ENCODE measurements at places on chromosomes 5 and 9.

GRCh38 chr9:90921104-90921503 lies 119.5 kb downstream of the SYK start:
- DNase-seq = no peak

DNA sequence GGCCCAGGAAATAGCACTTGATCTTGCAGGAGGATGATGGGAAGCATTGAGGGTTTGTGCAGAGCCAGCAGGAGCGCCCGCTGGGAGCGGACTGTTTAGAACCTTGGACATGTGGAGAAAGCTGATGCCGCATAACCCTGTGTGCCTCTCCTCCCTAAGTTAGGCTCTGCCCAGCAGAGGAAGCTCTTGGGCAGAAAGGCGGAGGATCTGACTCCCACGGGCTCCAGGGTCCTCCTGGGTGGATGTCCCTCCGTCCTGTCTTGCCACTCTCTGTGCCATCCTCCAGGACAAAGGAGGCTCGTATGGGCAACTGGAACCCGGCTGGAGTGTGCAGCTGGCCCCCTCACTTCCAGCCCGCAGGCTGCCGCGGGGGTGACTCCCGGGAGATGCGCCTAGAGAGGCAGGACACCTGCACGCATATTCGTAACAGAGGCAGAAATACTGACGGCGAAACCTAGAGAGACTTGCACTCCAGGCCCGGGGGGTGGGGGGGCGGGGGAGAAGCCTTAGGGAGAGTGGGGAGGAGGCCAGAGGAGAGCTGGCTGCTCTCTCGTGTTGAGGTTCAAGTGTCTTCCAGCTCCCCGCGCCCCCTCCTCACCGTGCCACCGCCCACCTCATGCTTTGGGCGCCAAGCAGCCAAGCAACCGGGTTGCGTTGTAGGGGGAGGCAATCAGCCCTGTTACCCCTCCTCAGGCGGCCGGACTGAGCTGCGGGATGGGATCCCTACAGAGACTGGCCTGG lies 5.4 kb upstream of the FOXE1 start:
- no peak for DNase-seq

DNA sequence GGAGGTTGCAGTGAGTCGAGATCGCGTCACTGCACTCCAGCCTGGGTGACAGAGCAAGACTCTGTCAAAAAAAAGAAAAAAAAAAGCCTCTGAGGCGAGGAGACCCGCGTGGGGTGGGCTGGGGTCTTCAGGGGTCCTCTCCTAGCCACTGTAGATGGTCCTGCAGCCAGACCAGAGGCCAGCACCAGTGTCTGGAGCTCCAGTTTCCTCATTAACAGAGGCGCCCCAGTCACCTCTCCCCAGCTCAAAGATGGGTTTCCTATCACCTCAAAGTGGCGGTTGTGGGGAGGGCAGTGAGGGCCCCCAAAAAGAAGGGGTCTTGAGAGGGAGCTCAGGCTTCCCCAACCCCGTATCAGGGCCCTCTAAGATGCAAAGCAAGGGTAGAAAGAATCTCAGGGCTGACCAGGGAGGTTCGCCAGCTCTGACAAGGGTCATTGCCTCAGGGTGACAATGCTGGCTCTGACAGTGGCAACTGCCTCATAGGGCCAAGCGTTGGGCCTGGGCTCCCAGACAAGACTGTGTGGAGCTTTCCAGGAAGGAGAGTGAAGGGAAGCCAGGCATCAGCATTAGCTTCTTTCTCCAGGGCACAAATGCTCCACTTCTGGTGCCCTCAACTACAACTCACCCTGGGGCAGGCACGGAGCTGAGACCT lies 15.0 kb downstream of the STK10 start:
- no peak for DNase-seq

DNA sequence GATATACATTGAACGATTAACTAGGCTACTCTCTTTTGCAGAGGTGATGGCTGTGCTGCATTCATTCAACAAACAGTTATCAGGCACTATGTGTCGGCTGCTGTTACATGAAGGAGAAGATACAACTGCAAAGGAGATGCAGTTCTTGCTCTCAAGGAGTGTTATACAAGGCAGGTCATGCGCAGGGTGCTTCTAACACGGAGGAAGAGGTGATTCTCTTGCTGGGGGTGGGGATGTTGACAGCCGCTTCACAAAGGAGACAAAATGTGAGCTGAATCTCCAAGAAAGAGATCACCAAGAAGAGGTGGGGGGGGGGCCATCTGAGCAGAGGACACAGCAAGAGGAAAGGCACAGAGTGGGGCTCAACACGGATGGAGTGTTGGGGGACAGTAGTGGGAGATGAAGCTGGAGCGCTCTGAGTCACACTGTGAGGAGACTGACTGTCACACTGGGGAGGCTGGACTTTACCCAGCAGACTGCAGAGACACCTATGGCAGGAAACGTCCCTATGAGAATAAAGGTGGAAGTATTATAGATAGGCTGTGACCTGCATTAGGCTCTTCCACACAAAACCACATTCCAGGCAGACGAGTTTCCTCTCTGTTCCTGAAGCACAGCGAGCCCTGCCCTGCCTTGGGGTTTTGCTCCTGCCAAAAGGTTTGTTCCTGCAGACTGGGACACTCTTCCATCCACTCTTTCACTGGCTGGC lies 20.9 kb downstream of the NDUFA8 start:
- no peak for DNase-seq

DNA sequence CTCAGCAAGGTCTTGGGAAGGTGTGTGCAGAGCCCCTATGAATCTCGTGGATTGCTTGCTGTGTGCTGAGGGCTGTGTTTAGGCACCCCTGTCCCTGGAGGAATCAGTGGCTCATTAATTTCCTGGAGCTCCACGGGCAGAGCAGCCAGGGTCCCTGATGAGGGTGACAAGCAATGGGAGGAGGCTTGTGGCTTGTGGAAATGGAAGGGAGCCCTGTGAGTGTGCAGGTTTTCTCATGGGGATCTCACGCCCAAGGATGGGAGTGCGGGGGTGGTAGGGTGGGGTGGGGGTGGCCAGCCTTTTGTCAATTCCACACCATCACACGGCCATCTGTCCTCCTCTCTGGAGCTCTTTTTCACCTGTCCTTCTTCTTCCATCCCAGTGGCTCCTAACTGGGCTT lies 25.3 kb downstream of the PHF2 start:
- no peak for DNase-seq

- DNase-seq = no peak
Observed at GRCh38 chr5:33032271-33033070, 321.4 kb downstream of the NPR3 start.

- DNase-seq = no peak
Observed at GRCh38 chr5:68891718-68892117, 202.1 kb upstream of the SLC30A5 start.

GRCh38 chr9:91053824-91054223 lies 252.2 kb downstream of the SYK start:
- no peak for DNase-seq

DNA sequence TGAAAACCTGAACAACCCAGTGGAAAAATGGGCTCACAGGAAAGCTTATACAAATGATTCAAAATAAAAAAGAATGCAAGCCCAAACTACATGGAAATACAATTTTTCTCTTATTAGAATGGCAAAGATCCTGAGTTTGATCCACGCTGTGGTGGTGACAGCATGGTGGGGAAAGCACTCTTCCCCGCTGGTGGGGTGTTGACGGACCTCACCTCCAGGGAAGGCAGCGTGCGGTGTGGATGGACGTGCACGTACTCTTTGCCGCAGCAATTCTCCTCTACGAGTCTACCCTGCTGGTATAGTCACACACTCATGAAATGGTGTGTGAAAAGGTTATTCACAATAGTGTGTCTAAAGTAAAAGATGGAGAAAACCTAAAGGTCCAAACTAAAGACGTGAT lies 5.9 kb upstream of the ZFP62 start:
- no peak for DNase-seq

GRCh38 chr5:159750226-159750625 lies 166.1 kb upstream of the ADRA1B start:
- no peak for DNase-seq

DNA sequence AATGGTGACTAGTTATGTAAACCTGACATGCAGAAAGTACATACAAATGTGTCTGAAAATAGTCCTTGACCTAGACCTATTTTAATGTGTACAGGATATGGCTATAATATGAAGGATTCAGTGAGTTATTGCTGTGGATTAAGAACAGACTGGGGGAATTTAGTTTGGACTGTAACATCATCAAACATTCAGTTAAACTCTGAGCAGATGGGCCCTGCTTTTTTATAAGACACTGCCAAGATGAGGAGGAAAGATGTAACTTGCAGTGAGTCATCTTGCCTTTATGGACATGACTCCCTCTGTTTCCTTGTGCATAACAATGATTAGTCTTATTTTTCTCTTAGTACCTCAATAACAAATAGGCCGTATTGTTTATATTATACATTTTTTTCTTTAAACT lies 12.2 kb downstream of the PPP3R2 start:
- DNase-seq = no peak

DNA sequence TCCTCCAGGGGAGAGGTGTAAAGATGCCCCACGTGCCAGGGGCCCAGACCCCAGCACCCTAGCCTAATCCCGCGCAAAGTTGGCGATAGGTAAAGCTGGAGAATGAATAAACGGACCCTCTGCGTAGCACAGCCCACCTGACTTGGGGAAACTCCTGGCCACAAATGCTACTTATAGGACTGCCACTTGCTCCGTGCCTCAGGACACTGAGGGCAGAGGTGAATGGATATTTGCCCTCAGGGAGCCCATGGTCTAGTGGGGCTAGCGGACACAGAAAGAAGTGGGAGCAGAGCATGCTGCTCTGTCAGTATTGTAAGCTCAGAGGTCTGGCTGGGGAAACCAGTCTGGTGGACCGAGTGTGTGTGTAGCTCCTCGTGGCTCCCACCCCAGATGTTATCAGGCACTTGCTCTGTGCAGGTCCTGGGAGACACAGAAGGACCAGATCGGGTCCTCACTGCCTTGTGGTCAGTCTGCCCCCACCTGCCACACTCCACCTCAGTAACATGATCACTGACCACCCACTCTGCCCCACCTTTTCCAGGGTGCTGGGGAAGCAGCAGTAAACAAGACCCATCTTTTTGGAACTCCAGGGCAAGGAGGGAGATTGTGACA lies 841 bp downstream of the GRK6 start:
- DNase-seq = no peak

DNA sequence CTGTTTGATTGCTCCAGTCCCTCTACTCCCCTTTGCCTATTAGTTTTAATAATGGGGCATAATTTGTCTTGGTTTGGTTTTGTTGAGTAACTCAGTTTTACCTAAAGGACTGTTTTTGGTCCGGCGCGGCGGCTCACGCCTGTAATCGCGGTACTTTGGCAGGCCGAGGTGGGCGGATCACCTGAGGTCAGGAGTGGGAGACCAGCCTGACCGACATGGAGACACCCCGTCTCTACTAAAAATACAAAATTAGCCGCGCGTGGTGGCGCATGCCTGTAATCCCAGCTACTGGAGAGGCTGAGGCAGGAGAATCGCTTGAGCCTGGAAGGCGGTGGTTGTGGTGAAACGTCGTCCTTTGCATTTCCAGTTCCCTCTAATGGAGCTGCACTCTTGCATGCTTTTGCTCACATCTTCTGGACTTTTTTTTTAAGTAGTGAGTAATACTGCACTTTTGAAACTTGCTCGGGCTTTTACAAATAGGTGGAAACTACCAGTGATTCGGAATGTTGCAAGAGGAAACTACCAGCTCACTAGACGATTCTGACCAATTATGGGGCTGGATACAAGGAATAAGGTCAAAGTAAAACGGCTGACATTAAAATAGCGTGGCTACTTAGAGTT lies 721 bp upstream of the MAML1 start:
- DNase-seq = no peak

- no peak for DNase-seq
Observed at GRCh38 chr9:99678566-99678965, 143.1 kb upstream of the NR4A3 start.

GRCh38 chr5:37893434-37894134 lies 53.7 kb upstream of the GDNF start:
- no peak for DNase-seq

- DNase-seq = peak; percentile 10
Observed at GRCh38 chr5:111197523-111197922, 26.7 kb upstream of the CAMK4 start.

DNA sequence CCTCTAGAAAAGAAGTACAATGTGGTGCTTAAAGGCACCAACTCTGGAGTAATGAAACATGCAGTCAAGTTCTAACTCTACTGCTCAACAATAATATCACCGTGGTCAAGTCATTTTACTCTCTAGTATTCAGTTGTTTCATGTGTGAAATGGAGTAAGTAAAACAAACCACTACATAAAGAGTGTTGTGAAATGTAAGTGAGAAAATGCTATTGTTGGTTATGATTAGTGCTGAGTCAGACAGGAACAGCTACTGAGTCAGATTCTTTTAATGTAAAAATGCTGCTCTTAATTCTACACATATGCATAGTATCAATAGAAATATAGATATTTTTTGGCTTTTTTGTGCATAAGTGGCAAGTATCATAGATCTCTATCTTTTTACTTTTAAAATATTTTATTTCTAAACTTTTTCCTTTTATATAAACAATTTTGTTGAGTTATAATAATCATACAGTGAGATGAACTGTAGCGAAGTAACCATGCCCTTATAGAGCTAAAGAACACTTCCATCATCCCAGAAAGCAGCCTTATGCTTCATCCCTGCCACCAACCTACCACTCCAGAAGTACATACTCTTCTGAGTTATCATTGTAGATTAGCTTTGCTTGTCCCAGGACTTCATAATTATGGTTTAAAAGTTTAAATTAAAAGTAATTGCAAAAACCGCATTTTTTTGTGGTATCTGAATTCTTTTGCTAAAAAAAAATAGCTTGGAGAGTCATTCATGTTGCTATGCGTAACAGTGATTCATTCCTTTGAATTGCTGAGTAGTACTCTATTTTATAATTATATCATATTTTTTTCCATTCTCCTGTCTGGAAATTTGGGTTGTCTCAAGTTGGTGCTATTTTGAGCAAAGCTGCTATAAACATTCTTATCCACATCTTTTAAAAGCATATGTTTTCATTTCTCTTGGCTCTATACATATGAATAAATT lies 548.2 kb upstream of the CLINT1 start:
- DNase-seq = no peak

DNA sequence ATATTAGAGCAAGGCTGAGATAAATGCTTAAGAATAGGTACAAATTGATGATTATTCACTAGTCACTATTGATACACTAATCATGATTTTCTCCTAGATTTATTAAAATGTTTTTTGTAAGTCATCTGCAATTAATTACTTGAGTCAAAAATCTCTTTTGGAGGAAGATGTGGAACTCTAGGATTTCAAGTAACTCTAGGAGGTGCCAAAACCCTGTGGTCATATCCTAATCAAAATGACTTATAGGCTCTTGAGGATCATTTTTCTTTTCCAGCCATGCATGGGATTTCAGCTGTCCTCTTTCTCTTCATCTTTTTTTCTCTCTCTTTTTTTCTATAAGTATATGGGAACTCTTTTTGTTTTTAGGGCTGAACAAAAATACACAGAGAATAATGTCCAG lies 141.8 kb upstream of the CD180 start:
- peak; percentile 54 for DNase-seq

GRCh38 chr5:14490309-14490711 lies 91.3 kb upstream of the OTULINL start:
- no peak for DNase-seq

All from A673 (cell line).